ENCODE measurements at places on chromosomes 4 and X.

DNA sequence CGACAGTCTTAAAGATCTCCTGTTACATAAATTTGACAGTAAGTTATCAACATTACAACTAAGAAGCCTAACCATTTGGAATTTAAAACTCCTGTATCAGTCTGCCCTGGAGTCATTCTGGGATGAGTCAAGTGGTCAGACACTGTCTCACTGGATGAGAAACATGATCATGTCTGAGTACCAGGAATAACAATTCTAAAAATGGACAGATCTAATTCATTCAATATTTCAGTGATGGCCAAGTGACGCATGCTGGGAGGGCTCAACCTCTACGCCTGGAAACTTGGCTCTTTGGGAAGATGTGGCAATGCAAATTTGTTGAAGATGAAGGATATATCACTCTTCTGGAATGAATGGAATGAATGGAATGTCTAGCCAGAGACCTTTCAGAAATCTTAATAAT lies 1427.2 kb downstream of the STIM2 start:
- peak; percentile 95 for DNase-seq

DNA sequence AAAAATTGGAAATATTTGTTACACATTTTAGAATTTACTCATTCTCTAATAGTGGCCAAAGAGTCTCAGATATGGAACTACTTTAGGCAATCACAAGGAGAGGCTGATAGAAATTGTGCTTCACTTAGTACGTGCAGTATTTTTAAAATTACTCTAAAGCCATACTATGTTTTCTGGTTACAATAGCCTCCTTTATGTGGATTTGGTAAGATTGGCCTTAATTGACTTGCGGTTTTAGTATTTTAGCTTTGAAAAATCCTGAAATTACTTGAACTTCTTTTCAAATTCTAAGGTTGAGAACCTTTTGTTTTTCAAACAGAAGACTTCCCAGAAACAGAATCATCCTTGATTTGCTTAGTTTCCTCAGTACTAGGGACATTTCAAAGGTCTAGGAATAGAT lies 215.2 kb downstream of the SLC4A4 start:
- no peak for DNase-seq

- DNase-seq, result peak; percentile 51
Observed at GRCh38 chr4:122914292-122914904, 8.0 kb downstream of the NUDT6 start.

- no peak for DNase-seq
Observed at GRCh38 chrX:153474718-153475117, 4.3 kb upstream of the HAUS7 start.

DNA sequence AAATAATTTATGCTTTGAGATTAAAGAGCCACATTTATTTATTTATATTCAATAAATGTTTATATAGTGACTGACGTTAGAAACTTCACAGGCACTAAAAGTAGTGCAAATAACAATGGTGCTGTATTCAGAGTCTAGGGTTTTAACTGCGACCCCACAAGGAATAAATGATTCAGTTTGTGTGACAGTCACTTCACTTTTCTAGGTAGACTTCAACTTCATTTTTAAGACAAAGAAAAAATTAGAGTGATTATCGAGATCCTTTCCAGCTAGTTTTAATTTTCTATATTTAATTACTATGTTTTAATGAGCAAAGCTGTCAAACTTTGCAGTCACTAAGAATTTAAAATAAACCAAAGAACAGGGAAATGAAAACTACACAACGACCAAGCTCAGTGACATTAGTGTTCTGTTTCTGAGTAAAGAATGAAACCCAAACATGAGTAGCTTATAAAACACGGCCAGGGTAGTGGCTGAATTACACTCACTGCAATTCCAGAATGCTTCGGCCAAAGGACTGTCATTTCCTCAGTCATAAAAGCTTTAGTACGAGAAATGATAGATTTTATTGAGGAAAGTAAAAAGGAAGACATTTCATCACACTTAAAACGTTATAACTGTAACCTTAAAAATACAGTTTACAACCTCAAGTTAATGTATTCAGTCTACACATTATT lies 38.6 kb downstream of the ADGRA3 start:
- DNase-seq, result no peak

DNA sequence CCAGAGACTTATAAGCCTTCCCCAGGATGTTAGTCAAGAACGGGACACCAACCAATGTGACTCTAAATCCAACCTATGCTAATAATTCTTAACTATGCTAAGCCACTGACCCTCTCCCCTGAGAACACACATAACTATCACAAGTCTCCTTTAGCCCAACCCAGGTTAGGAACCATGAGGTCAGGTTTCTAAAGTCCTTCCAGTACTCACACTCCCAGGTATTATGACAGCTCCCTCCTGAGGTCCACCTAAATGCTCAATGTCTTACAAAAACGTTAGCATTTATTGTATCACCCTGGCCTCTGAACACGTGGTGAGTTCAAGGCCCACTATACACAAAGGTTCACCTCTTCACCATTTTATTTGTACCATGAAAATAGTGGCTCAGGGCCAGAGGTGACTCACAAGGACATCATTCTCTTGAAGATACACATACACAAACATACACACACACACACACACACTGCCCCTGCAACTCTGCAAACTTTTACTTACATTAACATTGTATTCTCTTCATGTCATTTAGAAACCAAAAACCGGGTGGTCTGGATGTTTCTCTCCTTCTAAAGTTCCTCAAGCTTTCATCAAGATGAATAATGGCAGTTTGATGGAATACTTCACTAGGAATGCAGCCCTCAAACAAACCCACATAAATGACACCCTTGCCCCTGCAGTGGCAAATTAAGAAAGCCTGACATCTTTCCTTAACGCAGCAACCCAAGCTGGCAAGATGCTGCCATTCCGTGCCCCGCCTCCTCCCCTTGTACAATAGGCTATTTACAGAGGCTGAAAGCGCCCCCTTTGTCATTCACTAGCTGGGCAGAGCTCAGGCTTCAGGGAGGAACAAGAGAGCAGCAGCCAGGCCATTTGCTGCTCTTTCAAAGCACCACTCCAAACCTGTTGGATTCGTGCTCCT lies 17.7 kb downstream of the ACSL1 start:
- peak; percentile 33 for DNase-seq

DNA sequence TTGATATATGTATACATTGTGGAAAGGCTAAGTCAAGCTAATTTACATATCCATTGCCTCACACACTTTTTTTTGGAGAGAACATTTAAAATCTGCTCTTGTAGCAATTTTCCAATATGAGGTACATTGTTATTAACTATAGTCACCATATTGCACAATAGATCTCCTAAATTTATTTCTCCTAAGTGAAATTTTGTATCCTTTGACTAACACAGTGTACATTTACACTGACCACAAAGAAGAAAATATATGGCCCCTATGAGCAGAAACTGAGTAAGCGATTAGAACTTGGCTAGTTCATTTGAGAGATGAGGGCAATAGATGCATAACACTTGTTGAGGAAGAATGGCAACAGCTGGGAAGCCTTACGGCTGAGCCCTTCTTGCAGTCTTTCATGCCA lies 20.3 kb upstream of the GUCY1B1 start:
- DNase-seq, result no peak

DNA sequence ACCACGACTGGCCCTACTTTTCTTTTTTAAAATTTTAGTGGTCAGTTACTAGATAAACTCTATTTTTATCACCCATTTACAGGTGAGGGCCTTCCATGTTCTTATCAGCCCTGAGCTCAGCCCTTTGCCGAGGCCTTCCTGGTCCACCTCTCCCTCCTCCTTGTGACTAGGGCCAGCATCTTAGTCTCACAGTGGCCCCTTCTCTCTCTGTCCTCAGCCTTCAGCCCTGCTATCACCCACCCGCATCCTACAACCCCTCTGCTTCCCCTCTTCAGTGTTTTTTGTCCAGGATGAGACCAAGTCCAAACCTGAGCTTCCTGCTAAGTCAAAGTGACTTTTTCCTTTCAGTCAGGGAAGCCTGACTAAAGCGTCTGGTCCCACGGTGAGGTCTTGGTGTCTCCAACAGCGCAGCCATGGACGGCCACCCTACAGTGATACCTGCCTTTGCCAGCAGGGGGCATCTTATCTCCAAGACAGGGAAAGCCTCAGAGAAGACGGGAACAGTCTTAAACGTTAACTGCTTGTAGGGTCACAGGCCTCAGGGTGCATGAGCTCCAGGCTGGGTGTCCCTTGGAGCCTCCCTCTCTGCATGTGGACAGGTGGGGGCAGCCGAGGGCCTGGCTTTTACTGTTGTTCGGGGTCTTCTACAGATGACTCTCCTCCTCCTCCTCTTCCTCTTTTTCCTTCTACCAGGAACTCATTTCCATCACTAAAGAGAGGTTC lies 11.7 kb upstream of the GAGE10 start:
- DNase-seq, result peak; percentile 9

DNA sequence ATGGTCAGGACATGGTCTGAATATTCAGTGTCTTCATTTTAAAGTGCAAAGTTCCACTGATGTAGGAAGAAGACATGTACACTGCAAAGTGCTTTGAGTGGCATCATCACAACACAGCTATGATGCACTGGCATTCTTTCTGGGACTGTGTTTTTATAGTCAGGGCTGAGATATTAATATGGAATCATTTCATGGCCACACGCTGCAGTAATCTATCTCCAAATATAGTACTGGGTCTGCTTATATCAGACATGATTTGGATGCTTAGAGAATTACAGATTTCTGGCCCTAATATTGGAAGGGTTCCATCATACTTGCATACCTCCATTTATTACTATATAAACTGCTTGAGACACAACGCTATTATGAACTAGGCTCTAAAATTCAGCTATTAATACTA lies 1170.9 kb downstream of the NLGN4X start:
- no peak for DNase-seq

- peak; percentile 59 for DNase-seq
Observed at GRCh38 chrX:70479247-70479921, 34.7 kb downstream of the DLG3 start.

DNA sequence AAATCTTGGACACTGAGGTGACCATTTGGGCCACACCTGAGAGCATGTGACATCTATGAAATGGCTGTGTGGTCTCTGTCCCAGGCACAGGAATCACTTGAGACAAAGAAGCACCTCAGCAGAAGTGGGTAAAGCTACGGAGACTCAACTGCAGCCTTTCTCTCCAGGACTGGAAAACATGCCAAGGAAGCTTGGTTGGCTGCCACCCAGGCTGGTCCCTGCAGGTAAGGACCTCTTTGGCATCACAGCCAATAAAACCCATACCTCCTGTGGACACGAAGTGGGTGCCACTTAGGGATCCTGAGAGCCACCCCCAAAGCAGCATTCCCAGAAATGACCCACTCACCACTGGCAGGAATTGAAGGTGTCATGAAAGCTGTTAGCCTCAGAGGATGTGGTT lies 74.6 kb downstream of the LEF1 start:
- no peak for DNase-seq

DNA sequence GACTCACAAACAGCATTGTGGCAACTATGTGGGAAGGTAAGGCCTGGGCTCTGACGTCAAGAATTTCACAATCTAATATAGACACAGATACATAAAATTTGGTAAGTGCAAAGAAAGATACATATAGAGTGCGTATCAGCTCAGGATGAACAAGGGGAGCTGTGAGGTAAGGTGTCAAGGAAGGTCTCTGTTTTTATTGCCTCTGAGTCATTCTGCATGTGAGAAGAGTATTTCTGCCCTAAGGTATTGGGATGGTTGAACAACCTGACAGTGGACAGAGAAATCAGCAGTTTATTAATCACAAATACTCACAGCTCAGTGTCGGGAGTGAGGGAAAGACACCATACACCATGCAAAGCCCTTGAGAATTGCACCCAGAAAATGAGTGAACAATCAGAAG lies 89.8 kb downstream of the COMMD8 start:
- DNase-seq, result peak; percentile 14

GRCh38 chrX:68686097-68686977 lies 38.9 kb downstream of the STARD8 start:
- DNase-seq, result no peak

Measured in kidney glomerular epithelial cell (primary cell).